NCI-H226 (cell line): ENCODE measurements at places on chromosomes 12 and 14.
A peak's percentile ranks its signal among the peaks of the same experiment; 100 is the strongest.

DNA sequence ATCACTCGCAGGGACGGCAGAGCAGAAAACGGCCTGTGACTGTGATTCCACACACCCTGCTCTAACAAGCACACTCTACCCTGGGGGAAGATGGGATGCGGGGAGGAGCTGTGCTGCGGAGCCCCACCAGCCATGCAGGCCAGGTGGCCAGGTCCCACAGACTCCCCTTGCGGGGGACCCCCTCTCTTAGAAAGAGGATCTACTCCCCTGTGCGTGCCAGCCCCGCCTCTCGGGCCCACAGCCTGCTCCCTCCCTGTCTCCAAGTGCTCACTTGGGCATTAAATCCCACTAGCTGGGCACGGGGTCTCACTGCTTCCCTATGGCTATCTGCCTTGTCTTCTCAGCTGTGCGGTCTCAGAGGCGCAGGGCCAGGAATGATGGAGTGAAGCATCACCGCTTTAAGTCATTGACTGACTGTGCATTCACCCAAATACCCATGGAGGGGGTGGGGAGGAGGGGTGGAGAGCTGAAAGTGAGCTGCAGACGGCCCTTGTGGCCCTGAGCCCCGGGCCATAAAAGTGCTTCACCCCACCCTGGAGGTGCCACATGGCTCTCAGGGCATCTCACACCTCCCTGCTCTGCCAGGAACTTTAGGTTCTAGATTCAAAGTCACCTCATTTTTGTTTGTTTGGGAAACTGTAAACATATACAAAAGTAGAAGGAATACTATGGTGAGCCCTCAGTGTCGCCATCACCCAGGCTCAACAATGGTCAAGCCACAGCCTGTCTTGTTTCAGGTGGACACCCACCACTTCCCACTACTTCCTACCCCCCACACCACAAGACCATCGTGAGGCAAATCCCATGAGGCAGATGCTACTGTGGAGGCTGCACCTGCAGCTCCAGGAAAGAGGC lies 9.4 kb downstream of the STX2 start:
- DNase-seq = no peak

- no peak for DNase-seq
Measured at GRCh38 chr12:107917912-107918800, 143.7 kb downstream of the ASCL4 start.

DNA sequence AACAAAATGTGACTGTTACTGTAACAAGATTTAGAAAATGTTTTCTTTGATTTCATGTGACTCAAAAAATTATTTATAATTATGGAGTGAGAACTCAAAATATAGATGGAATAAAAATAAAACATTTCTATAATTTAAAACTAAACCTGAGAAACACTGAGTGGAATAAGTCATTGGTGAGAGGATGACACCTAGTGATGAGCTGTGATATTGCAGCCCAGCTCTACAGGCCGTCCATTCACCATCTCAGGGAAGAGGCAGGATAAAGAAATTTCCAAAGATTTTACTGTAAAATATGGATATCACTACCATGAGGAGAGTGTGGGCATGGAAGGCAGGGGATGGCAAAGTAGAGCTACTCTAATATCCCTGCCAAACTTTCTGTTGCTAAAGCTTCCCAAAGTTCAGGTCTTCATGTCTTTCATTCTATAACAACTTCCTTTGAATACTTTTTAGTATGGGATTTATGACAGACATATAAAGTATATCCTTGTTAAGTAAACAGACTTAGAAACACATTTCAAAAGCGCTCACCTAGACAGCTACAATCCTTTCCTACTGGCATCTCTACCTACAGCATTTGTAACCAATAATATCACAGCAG lies 308.0 kb downstream of the ITPR2 start:
- no peak for DNase-seq

GRCh38 chr14:37889087-37889486 lies 293.7 kb downstream of the TTC6 start:
- DNase-seq = no peak

- DNase-seq = peak; percentile 57
Measured at GRCh38 chr14:67358924-67359774, 455 bp downstream of the ATP6V1D start.

DNA sequence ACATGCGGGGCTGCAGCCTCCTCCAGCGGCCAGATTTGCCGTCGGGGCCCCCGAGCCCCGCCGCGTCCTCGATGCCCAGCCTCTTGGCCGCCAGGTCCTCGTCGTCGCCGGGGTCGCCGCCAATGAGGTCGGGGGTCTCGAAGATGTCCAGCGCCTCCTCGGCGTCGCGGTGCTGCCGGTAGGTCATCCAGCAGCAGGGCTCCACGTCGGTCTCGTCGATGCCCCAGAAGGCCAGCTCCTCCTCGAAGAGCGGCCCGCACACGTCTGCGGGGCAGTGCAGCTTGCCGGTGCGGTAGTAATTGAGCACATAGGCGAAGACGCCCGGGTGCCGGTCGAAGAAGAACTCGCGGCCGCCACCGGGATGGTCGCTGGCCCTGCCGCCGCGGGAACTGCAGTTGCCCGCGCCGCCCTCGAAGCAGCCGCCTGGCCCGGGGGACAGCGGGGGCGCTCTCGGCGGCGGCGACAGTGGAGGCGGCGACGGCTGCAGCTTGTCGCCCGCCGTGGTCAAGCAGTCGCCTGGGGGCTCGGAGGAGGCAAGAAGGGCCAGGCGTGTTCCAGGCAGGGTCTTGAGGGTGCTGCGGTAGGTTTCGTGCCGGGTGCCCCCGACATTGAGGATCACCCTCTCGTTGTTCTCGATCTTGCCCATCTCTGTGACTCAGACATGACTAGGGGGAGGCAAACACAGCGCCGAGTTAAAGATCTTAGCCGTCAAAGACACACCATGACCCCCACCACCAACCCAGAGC lies 2.1 kb downstream of the KCNC2 start:
- no peak for DNase-seq

- DNase-seq = no peak
Measured at GRCh38 chr14:69614592-69614991, 3.2 kb downstream of the SUSD6 start.

DNA sequence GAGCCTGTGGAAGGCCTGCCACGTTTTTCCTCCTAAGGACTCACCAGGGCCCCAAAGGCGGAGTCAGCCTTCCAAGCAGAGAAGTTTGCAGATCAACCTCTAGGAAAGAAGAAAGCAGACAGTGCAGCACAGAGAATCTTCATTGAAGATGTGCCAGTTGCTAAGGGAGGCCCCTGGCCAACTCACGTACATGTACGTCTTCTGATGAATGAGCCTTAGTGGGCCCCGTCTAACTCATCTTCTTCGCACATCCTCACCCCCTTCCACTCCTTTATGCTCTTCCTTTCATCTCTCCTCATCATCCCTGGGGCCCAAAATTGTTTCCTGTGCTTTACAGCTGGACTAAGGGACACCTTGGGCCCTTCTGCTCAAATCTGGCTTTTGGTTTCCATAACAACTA lies 703.0 kb upstream of the TBX3 start:
- DNase-seq = no peak

DNA sequence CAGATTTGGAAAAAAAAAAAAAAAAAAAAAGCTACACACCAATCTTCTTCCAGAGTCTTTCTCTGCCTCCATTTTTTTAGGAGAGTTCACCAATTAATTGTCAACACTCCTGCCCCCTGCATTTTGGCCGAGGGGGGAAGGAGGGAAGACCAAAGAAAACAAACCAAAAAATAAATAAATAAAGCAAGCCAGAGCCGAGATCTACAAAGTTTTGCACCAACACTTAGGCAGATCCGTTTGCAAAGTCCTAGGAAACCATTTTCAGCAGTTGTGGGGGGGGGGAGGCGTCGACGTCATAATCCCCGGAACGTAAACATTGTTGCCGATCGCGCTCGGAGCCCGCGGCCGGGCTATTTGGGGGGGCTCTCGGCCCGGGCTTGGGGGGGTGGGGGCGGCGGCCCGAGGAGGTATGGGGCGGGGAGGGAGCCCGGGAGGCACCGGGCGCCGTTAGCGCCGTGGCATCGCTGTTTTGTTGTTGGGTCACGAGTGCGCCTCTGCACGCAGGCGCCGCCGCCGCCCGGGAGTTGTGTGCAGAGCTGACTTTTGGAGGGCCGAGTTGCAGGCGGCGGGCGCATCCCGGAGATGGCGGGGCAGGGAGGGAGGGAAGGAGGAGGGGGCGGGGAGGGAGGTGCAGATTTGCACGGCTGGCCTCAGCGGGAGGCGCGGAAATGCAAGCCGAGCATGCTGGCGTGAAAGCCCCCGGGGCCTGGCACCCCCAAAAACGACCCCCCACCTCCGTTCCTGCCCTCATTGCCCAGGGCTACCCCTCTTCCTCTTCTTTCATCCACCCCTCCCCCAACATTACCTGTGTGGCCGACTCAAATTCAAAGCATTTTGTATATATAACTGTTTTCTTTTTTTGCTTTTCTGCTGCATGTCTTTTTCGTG lies 598 bp downstream of the KDM2B start:
- peak; percentile 32 for DNase-seq
